NCI-H345 (cell line): ENCODE measurements at places on chromosomes 13 and 19.

DNA sequence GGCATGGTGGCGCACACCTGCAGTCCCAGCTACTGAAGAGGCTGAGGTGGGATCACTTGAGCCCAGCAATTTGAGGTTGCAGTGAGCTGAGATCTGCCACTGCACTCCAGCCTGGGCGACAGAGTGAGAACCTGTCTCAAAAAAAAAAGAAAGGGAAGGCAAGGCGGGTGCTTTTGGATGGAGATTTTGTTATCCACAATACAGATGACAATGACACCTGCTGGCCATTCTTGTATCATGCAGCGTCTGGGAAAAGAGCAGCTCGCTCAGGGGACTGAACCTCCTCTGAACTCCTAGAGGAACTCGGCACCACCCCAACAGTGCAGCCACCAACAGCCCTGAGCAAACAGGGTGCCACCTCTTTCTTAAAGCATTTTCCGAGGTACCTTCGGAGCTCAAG lies 22.8 kb downstream of the HAUS8 start:
- no peak for DNase-seq

DNA sequence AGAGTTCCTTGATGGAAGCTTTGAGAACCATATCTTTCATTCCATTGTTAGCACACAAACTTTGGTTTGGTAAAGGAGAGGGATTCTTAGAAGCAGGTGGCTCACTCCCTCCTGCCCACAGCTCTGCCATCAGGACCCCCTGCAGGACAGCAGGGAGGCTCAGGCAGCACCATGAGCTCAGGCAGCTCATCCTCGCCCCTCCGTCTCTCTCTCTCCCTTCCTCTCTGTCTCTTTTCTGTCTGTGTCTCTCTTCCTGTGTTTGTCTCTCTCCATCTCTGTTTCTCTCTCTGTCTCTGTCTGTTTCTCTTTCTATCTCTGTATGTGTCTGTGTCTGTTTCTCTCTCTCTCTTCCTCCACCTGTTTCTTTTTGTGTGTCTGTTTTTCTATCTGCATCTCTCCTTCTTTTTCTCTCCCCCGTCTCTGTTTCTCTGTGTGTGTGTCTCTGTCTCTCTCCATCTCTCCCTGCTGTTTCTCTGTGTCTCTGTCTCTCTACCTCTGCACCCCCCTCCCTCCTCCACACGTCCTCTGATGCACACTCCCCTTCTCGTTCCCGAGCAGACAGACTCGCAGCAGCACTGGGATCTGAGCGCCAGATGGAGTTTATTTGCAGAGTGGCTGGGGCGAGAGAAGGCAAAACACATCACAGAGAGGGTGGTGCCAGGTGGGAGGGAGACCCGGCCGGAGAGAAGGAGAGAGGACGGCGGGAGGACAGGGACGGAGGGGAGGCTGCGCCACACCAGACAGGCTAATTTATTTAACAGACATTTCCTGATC lies 8.7 kb downstream of the SBK2 start:
- DNase-seq: peak; percentile 30

GRCh38 chr13:82654861-82655855 lies 1227.1 kb downstream of the SLITRK1 start:
- DNase-seq: no peak

DNA sequence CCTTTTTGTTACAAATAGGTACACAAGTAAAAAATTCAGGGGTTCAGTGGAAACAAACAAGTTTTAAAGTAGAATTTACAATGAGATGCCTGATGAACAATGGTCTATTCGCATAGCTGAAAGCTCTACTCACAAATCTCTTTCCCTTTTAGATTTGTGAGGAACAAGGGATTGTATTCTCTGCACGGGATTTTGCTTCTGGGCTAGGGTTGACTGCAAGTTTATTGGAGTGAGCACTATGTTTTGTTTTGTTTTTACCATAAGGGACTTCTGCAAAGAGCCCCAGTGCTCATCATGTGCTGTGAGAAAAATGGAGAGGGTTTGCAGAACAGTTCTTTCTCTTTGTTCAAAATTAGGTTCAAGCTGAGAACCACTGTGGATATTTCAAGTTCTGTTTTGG lies 160.5 kb downstream of the DLEU7 start:
- DNase-seq: no peak

DNA sequence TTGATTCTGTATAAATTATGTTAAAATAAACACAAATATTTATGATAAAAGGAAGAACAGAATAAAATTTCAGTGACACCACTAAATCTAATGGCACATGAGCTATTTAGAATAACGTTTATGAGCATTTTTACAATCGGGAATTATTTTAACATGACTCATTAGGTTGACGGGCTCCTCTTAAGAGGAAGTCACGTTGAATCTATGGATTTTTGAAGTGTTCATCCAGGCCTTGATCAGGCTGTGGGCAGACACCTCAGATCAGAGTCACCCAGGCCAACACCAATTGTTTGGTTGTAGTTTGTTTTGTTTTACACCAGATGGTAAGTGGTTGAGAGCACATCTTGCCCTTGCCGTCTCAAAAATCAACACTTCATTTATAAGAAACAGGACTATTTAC lies 257.8 kb downstream of the FOXO1 start:
- DNase-seq: no peak

GRCh38 chr19:8615813-8616596 lies 5.5 kb upstream of the ADAMTS10 start:
- DNase-seq: no peak

- no peak for DNase-seq
Observed at GRCh38 chr19:8607386-8607785, 3.1 kb downstream of the ADAMTS10 start.
